ENCODE measurements at places on chromosomes 12 and 14.

- DNase-seq: no peak
Observed at GRCh38 chr12:115194448-115194847, 510.5 kb upstream of the TBX3 start.

DNA sequence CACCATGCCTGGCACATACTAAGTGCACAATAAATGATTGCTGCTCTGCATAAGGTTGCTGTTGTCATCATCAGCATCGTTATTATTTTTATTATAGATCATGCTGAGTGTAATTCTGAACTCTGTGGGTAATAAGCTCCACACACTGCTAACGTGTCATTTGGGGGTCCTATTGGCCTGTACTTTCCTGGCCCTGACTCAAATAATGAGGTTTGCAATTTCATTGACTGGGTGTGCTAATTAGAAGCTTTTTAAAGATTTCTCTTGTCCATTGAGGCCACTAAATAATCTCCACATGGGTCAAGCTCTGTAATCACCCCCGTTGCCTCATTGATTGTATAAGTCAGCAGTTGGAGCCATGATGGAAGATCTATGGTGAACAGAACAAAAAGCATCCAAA is 320.8 kb upstream of the TMPO start:
- DNase-seq: no peak

- no peak for DNase-seq
Observed at GRCh38 chr12:75870878-75871277, 160.7 kb downstream of the PHLDA1 start.

DNA sequence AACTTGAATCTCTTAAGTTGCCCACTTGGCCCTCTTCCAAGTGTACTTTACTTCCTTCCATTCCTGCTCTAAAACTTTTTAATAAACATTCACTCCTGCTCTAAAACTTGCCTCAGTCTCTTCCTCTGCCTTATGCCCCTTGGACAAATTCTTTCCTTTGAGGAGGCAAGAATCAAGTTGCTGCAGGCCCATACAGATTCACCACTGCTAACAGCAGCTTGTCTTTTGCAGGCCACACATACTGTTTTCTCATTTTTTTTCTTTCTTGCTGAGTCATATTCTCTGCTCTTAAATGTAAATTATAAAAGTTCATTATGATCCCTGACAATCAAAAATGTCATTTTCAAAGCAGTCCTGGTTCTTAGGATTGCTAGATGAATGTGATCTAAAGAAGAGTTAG is 1820.8 kb upstream of the FLRT2 start:
- no peak for DNase-seq

- DNase-seq: no peak
Observed at GRCh38 chr14:105087308-105087962, 22.2 kb upstream of the GPR132 start.

DNA sequence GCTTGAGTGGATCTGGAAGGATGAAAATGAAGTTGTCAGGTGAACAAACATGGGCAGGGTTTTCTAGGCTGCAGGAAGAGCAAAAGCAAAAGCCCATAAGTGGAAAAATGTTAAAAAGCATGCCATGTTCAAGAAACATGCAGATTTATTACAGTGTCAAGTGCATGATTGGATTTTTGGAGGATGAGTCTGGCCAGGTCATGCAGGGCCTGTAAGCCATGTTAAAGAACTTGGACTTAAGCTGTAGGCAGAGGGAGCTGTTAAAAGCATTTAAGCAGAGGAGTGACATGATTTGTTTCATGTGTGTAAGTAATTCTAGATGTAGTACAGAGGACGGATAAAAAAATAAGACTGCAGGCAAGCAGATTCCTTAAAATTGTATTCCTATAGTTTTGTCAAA is 16.3 kb upstream of the SINHCAF start:
- no peak for DNase-seq
